CD4-positive, alpha-beta T cell treated with Interleukin-12 subunit alpha and Interleukin-12 subunit beta, for 1 hour (primary cell): ENCODE measurements at places on chromosomes 13 and 19.
A peak's percentile ranks its signal among the peaks of the same experiment; 100 is the strongest.

DNA sequence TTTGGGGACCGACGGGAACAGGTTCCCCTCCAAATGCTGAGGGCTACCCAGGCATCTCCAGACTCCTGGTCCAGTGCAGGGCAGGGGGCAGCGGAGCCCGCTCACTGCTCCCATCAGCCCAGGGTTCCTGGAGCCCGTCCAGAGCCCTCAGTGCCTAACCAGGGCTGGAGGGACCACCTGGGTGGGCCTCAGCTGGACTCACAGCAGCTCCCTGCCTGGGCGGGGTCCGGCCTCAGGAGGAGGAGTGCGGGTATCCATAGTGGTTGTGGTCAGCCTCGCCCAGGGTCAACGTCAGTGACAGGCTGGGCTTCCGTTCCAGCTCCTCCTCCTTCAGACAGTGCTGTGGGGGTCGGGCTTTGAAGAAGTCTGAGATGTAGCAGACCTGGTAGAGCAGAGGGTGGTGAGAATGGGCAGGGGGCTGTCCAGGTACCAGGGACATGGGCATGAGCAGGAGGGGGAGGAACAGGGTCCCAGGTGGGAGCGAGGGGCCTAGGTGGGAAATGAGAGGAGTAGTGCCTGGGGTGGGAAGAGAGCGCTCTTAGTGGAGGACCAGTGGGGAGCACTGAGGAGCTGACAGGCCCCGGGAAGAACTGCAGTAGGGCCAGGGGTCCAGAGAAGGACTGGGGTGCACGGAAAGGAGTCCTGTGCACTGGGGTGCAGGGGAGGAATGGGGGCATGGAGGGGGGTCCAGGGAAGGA, 9.9 kb downstream of the PLPP2 start:
- DNase-seq = no peak

- no peak for DNase-seq
Measured at GRCh38 chr13:71503781-71504180, 363.2 kb downstream of the DACH1 start.

DNA sequence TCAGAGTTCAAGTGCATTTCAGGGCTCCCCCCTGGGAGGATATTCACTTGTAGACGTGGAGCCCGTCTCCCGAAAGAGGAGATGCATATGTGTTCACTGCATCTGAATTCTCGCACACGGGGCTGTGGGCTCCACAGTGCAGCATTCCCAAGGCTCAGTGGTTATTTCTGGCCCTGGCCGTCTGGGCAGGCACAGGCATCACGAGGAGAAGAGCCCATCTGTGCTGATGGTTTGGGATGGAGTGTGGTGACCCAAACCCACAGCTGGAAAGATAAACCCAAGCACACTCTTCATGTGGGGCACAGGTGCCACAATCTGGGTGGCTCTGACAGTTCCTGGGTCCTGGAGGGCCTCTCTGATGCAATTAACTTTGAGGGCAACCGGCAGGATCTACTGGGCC, 242.1 kb downstream of the TSHZ3 start:
- no peak for DNase-seq

- no peak for DNase-seq
Measured at GRCh38 chr13:51107996-51108395, 3.1 kb downstream of the C13orf42 start.

DNA sequence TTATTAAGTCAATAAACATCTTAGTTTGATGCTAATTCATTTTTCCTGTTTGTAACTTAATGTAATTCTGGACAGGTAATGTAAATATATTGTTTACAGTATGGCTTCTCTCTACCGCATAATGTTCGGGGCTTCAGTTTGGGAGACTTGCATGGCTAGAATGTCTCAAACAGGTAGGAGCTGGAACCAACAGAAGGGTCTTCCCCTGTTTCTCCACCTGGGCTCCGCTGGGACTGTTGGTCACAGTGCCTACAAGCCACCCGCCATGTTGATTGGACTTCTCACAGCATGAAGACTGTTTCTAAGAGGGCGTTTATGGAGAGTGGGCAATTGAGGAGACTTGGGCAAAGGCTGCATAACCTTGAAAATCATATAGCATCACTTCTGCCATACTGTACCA, 148.6 kb downstream of the UFM1 start:
- DNase-seq = no peak

DNA sequence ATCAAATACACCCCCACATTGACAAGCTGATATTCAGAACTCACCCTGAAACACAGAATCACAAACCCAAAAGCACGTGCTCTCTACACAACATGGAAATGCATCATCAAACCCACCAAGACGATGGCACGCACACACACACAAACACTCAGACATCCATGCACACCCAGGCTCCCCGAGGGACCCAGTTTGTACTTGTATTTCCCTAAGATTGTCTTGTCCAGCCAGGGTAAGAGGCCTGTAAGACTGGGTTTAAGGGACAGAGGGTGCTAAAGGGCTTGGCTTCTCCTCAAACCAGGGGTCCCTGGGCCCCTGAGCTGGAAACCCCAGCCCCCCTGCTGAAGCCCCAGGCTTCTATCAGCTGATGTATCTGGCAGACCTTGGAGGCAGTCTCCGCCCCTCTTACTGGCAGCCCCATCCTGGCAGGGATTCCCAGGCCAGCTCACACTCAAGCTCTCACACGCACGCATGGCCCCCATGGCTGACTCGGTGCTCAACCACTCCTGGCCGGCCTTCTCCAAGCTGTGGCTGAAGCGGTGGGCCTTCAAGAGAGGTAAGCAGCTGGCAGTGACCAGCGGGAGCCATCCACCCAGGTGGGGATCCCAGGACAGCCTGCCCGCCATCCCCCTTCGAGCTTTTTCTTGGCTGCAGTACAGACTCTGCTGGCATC, 6.5 kb downstream of the ARHGEF18 start:
- DNase-seq = no peak

- DNase-seq = no peak
Measured at GRCh38 chr13:38002606-38003005, 133.0 kb upstream of the TRPC4 start.

DNA sequence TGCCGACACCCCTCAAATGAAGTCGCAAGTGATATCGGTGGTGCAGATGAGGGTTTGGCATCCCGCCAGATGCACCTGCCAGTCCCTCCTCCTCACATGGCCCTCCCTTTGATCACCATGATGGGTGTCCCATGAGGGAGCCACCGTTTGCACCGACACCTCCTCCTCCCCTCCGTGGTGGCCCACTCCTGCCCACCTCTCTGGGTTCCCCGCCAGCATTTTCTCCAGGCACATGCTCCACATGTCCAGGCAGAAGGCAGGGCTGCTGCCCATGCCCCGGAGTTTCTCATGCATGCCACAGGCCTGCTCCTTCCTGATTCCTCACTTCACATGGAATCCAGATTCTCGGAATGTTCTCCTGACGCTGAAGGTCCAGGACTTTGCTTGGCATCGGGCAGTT, 49.3 kb downstream of the COL4A2 start:
- DNase-seq = no peak

DNA sequence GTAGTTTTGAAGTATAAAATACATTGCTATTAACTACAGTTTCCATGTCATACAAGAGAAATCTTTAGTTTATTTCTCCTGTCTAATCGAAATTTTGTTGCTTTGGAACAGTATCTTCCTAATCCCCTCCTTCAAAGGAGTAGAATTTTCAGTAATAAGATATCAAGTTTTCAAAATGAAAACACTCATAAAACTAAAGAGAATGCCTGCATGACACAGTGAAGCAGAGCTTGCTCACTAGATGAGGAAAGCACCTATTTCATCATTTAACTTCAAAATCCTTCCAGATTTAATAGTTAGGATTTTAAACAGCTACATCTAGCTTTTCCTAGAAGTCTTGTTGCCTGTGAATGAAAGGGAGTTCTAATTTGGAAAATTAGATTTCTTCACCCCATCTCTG, 80.8 kb downstream of the TNFSF11 start:
- DNase-seq = no peak

DNA sequence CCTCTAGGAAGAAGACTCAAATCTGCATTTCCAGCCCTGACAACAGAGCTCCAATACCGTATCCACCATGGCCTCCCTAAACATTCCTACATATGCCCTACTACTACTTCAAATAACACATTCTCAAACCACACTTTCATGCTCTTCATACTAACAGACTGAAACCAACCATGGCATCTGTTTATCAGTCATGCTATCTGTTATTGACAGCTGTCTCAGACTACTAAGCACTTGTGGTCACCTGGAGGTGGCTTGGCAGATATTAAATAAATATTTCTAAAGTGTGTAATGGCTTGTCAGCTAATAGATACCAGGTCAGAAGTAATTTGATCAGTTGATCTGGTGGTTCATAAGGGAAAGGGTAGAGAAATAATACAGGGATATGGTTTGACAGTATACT, 489.1 kb downstream of the DIAPH3 start:
- DNase-seq = no peak

DNA sequence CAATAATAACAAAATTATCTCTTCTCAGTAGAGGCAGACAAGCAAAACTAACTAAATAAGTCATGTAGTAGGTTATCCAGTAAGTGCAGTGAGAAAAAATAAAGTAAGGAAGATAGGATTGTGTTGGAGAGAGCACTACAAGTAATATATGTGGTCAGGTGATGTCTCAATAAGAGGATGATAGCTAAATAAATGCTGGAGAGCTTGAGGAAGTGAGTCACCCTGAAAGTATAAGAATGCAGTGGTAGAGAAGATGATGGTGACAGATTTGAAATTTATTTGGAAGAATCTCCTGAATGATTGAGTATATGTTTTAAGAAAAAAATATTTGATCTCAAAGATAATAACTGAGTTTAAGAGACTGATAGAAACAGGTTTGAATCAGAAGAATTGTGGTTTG, 152.2 kb upstream of the PRR20A start:
- DNase-seq = no peak

- DNase-seq = no peak
Measured at GRCh38 chr13:52036037-52036436, 11.5 kb downstream of the UTP14C start.

DNA sequence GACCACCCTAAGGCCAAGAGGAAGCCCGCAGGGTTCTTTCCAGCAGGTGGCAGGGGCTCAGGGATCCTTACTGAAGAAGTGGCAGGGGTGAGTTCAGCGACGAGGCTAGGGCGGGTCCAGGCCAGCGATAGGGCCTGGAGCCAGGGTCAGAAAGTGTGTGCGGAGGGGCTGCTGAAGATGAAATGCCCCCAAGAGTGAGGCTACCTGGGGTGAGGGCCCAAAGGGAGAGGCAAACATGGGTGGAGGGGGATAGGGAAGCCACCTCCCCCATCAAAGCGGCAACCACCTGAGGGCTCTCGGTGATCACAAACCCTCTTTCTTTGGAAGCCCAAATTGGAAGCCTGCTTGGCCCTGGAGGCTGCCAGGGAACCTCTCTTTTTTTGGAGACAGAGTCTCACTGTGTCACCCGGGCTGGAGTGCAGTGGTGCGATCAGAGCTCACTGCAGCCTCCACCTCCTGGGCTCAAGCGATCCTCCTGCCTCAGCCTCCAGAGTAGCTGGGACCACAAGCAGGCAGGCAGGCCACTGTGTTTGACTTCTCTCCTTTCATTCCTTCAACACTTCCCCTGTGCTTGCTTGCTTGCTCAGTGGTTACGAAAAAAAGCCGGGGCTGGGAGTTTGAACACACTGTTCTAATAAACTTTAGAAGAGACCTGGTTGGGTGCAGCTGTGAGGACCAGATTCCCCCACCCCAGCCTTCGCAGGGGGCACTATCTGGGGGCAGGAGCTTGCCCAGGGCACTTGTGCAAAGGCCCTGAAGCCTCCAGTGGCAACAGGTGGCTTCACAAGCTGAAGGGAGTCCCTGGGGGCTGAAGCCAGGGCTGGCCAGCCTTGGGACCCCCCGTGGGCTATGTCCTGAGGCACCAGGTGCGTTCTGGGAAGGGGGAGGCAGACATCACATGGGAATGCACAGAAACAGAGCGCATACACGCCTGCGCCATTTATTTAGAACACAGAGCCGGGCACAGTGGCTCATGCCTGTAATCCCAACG, 1.4 kb upstream of the ATP8B3 start:
- DNase-seq = no peak

- peak; percentile 34 for DNase-seq
Measured at GRCh38 chr13:113151745-113152690, 6.4 kb upstream of the PROZ start.

GRCh38 chr13:97946951-97947588, 6.4 kb upstream of the IPO5 start:
- DNase-seq = no peak

DNA sequence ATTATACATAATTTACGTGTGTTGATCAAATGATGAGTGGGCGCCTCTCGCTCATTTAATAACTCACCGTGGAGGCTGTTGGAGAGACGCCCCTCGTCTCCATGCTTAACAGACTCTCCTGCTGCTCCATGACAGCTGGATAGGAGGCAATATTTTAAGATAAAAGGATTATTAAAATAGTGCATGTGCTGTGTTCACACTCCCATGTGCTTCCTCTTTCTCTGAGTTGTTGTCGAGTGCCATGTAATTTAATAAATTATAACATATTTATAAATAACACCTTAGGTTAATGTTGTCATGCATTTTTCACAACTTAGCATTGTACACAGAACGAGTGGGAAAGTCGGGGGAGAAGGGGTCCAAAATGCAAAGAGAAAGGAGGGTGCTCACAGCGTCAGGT, 161.4 kb upstream of the TSHZ3 start:
- DNase-seq = no peak

DNA sequence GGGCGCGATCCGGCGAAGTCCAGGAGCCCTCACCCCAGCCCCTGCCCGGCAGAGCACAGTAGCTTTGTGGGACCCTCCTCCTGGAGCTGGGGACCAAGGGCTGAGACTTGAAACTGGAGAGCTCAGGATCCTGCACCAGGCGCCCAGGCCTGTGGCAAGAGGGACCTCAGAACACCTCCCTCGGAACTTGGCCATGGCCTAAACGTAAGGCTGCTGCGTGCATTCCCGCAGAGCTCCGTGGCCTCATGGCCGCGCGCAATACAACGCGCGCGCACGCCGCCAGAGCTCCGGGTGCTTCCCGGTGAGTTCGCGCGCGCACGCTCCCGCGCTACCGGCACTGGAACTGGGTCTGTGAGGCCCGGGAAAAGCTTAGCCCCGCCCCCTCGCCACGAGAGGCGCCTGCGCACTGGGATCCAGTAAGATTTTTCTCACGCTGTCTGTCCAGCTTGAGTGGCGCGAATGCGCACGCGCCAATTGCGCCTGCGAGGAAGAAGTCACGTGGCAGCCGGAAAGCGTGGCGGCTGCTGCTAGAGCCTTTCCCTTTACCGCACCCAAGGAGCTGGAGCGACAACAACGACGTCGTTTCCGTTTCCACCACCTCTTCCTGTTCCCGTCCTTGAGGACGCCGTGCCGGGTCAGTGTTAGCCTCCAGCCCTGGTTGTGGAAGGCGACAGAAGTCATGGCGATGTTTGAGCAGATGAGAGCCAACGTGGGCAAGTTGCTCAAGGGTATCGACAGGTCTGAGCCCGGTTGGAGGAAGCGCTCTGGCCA, at the start of gene EIF3K:
Gene EIF3K, plus strand, starts transcription at position 599 of the 771 bp plus-strand sequence. Its CDS starts 81 bp downstream, at position 680.
- peak; percentile 98 for DNase-seq

DNA sequence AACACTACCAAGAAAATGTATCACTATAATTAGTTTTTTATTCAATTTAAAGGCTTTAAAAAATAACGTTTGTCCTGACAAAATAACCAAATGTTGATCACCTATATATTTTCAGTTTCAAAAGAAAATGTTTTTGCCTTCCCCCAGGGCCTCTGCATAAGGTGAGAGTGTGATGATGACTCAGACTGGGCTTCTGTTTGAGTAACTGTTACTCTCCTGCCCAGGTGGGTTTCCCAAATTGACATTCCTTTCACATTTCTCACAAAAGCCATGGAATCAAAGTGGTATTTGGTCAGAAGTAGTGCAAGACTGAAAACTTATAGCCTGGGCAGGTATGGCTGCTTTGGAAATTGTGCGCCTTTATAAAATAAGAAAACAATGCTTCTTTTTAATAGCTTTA, 180.6 kb downstream of the COG6 start:
- DNase-seq = no peak

GRCh38 chr19:41027273-41027967, 36.3 kb downstream of the CYP2B6 start:
- no peak for DNase-seq

GRCh38 chr19:1271528-1272422, 2.6 kb downstream of the CIRBP start:
- no peak for DNase-seq
